ENCODE measurements at places on chromosomes 4 and X. TPM values are rescaled to one million over a fixed set of nuclear protein-coding genes. Genes with fewer than 3 reads are reported as not detected.

Gene PPA2
- 69.9 TPM for polyA plus RNA-seq

Gene SSX3
- polyA plus RNA-seq: not detected

Gene SYTL4
- 12.5 TPM for polyA plus RNA-seq

Gene SPATA4
- 0.29 TPM for polyA plus RNA-seq

Gene NPNT
- polyA plus RNA-seq: 13.0 TPM

Gene GAB3
- 2.2 TPM for polyA plus RNA-seq

Gene CYTL1
- polyA plus RNA-seq: 10.1 TPM

Gene DCHS2
- polyA plus RNA-seq: 1.2 TPM

Gene TACR3
- 4.5 TPM for polyA plus RNA-seq

Gene SPARCL1
- 1,320 TPM for polyA plus RNA-seq

Gene HS3ST1
- 15.8 TPM for polyA plus RNA-seq

Gene IGFBP7
- polyA plus RNA-seq: 1,554 TPM

Gene GJB1
- 0.34 TPM for polyA plus RNA-seq

Gene TDO2
- 0.28 TPM for polyA plus RNA-seq

Gene PWWP3B
- 0.24 TPM for polyA plus RNA-seq

Gene POF1B
- 2.2 TPM for polyA plus RNA-seq

Measured in urinary bladder (tissue), 4 donors.